Astrocyte (in vitro differentiated cells and primary cell): ENCODE measurements at places on chromosomes 1 and 21. TPM values are rescaled to one million over a fixed set of nuclear protein-coding genes. Genes with fewer than 3 reads are reported as not detected.

DNA sequence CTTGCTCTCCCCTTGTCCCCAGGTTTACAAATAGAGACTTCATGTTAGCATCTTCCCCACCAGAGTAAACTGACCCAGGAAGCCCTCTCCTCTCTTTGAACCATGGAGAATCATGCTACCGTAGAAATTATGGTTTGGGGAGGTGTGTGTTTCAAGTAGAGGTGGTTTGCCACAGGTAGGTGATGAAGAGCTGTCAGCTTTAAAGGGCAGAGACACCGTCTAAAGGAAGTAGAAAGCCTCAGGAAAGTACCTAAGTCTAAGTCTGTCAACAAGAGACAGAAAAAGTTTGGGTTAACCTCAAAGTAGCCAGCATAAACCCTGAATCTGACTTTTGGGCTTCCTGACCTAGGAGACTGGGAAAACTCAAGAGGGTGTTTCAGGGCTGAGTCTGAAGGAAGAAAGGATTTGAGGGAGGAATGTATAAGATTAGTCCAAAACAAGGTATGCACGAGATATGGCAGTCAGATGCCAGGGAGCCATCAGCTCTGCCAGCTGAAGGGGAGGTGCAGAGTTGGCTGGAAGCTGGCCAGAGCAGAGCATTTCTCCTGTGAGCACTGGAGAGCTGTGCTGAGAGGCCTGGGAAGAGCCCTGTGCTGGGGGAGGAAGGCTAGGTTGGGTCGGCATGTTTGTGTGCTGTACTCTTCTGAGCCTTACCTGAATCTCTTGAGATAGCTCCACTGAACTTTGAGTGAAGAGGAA is 14.3 kb downstream of the ADAMTSL4 start:
- no peak for DNase-seq
- no peaks in the 10 kb centered on the region for H3K36me3 ChIP-seq
- H3K4me3 ChIP-seq: no peak overlapping the region
- H3K27me3 ChIP-seq: no peaks in the 10 kb centered on the region
- peak overlapping the region; percentile 100 for H3K27ac ChIP-seq

GRCh38 chr1:19009882-19010321 is 53.4 kb upstream of the IFFO2 start:
- peaks cover 42% of the 10 kb centered on the region for H3K4me1 ChIP-seq
- peak; percentile 98 for DNase-seq
- no peaks in the 10 kb centered on the region for H3K27me3 ChIP-seq

GRCh38 chr1:247845011-247845692 is 3.5 kb upstream of the OR11L1 start:
- no peak for DNase-seq
- no peak overlapping the region for H3K27ac ChIP-seq
- H3K4me3 ChIP-seq: no peak overlapping the region
- no peaks in the 10 kb centered on the region for H3K36me3 ChIP-seq

GRCh38 chr1:156492591-156493080 is 7.9 kb downstream of the MEF2D start:
- no peak for DNase-seq
- H3K4me3 ChIP-seq: no peak overlapping the region
- no peak overlapping the region for H3K27ac ChIP-seq
- H3K4me1 ChIP-seq: peaks cover 57% of the 10 kb centered on the region

The PCP4L1 gene
- 0.26 TPM in 1 of 2 replicates, not detected in the other for total RNA-seq
